ENCODE measurements at places on chromosomes 16 and 17. TPM values are rescaled to one million over a fixed set of nuclear protein-coding genes. Genes with fewer than 3 reads are reported as not detected.

The CNGB1 gene
- 0.03 TPM for total RNA-seq

The ATP2C2 gene
- total RNA-seq, result 0.15 TPM

The RAB26 gene
- 2.9 TPM for total RNA-seq

The DPEP2 gene
- total RNA-seq, result not detected

The KRT25 gene
- not detected for total RNA-seq

The PRKCB gene
- 0.25 TPM for total RNA-seq

The MYH1 gene
- not detected for total RNA-seq

The KRT36 gene
- total RNA-seq, result 0.07 TPM

The TEX19 gene
- 0.45 TPM for total RNA-seq

The RNU2-1 gene
- not detected for total RNA-seq

The HEATR9 gene
- total RNA-seq, result not detected

The MSI2 gene
- total RNA-seq, result 56.3 TPM

The LGALS9B gene
- total RNA-seq, result not detected

The ANTKMT gene
- 62.3 TPM for total RNA-seq

The SLC2A4 gene
- total RNA-seq, result 0.40 TPM

The TEKT5 gene
- total RNA-seq, result not detected

The TRIM72 gene
- total RNA-seq, result 0.03 TPM

The CCL2 gene
- total RNA-seq, result 17.7 TPM

The CDH8 gene
- 0.82 TPM for total RNA-seq

The RHBDL3 gene
- 5.5 TPM for total RNA-seq
